ENCODE measurements at places on chromosomes 1 and 21.
A peak's percentile ranks its signal among the peaks of the same experiment; 100 is the strongest.

DNA sequence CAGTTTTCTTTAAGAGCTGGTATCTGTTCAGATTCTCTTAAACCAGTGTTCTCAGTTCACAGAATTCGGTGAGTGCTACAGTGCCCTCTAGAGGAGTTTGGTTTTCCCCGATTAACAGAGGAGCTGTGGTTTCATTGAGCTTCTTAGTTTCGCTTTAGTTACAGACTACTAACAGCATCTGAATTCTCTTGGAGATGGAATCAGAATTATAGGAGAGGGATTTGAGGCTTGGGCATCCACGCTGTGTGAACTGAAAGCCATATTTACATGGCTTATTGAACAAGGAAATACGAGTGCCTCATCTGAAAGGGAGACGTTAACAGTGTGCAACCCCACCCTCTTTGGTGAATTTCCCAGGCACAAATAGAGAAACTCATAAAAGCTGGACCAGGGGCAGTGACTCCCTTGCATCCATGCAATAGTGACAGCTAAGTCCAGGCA lies 202.0 kb downstream of the USH2A start:
- DNase-seq: peak; percentile 74

- DNase-seq: no peak
These were observed 394.4 kb downstream of the PTPRU start for GRCh38 chr1:29630756-29631155.

GRCh38 chr1:193705554-193705981 lies 519.2 kb upstream of the B3GALT2 start:
- DNase-seq: no peak

GRCh38 chr21:40404396-40404800 lies 442.6 kb downstream of the DSCAM start:
- no peak for DNase-seq

DNA sequence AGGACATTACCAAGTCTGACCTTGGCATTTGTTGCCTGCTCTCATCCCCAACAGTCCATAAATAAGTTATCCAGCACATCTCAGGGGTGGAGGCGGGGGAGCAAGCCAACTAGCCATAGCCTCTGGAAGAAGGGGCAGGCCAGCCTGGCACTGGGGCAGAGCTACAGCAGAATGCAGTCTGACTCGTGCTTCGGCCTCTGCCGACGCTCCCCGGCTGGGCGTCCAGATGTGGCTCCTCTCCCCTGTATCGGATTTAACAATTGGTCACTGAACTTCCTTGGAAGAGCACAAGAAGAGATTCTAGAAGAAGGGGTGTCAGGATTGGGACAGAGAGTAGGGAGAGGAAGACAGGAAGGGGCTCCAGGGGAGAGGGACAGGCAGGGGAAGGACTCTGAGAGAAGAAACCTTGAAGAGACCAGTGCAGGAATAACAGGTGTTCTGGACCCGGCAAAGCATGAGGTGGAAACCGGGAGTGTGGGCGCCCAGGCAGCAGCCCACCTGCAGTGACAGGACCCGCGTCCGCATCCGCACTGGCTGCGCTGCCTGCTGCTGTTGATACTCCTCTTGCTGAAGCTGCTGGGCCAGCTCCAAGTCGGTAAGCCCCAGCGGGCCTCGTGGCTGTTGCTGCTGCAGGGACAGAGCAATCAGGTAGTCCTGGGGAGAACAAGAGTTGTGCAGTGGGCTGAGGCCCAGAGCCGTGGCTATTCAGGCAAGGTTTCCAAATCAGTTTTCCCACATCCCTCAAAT lies 9.4 kb downstream of the MINDY1 start:
- no peak for DNase-seq

GRCh38 chr21:33207449-33208149 lies 22.1 kb upstream of the IFNAR2 start:
- DNase-seq: no peak

GRCh38 chr1:31400393-31400792 lies 12.6 kb upstream of the SERINC2 start:
- no peak for DNase-seq

DNA sequence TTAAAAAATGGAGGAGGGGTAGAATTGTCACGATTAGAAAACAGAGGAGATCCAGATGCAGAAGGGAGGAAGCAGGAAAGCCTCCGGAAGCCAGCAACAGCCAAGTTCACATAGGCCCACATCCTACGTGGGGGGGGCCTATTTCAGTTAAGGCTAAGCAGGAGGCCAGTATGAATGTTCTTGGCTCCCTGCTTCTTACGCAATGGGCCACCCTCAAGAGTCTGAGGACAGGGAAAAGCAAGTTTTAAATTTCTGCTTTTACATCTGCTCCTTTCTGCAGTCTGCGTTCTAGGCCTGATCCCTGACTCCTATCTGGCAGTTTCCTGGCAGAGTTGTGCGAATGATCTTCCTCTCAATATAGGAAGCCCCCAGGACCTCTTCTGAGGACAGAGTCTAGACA lies 30.6 kb downstream of the RABIF start:
- no peak for DNase-seq
